ENCODE measurements at places on chromosomes 2 and 18.

DNA sequence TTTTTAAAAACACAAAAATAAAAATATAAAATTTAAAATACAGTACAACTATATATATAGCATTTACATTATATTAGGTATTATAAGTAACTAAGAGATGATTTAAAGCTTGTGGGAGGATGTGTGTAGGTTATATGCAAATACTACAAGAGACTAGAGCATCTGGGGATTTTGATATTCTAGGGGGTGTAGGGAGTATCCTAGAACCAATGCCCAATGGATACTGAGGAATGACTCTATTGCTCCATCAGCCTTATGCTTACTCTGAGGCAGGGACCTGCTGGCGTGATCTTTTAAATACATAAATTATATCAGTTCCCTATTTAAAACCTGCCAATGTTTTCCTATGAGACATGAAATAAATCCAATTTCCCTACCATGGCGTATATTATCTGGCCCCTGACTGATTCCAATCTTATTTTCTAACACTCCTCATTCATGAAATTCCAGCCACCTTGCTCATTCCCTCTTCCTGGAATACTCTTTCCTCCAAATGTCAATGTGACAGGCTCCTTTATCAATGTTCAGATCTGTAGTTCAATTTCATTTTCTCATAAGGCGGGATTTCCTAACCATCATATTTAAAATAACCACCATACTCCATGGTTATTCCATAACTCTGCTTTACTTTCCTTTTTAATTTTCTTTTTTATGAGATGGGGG lies 22.2 kb downstream of the SP3 start:
- DNase-seq: no peak

- no peak for DNase-seq
Measured at GRCh38 chr2:196468394-196468793, 171.1 kb upstream of the CCDC150 start.

DNA sequence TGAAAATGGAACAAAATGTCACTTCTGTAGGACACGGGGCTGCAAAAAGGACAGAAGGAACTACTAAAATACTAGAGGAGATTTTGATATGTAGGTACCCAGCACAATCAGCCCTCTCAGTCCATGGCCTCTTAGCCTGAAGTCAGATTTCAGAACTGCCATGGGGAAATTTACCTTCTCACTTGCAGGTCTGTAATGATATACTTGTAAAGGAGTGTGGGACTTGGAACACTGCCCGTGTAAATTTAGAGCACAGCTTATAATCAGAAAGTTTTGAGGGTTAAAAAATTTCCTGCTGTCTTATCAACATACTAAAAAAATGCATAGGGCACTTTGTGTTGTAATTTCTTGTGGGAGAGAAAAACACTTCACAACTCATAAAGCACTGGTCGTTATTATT lies 60.6 kb downstream of the ZEB2 start:
- no peak for DNase-seq

- no peak for DNase-seq
Measured at GRCh38 chr2:110828330-110828729, 96.0 kb downstream of the ACOXL start.

GRCh38 chr18:32391126-32391525 lies 79.6 kb downstream of the GAREM1 start:
- no peak for DNase-seq

- no peak for DNase-seq
Measured at GRCh38 chr2:105912081-105912480, 167.4 kb downstream of the NCK2 start.

DNA sequence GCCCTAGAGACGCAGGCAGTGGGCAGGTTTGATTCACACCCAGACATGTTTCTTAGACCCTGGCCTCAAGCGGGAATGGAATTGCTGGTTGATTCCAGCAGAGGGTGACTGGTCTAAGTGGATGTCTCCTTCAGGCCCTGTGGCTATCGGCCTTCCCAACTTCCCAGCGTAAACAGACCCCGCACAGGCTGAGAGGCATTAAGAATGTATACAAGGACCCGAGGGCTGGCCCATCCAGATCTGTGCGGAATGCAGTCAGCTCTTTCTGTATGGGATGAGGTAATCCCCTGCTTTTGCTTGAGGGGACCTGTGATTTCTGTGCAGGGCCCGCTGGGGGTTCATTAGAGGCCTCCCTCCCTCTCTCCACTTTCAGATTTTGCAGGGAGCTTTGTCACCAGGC lies 6.5 kb downstream of the ACKR3 start:
- no peak for DNase-seq

- DNase-seq: no peak
Measured at GRCh38 chr2:112779598-112779997, 4.7 kb downstream of the IL1A start.

DNA sequence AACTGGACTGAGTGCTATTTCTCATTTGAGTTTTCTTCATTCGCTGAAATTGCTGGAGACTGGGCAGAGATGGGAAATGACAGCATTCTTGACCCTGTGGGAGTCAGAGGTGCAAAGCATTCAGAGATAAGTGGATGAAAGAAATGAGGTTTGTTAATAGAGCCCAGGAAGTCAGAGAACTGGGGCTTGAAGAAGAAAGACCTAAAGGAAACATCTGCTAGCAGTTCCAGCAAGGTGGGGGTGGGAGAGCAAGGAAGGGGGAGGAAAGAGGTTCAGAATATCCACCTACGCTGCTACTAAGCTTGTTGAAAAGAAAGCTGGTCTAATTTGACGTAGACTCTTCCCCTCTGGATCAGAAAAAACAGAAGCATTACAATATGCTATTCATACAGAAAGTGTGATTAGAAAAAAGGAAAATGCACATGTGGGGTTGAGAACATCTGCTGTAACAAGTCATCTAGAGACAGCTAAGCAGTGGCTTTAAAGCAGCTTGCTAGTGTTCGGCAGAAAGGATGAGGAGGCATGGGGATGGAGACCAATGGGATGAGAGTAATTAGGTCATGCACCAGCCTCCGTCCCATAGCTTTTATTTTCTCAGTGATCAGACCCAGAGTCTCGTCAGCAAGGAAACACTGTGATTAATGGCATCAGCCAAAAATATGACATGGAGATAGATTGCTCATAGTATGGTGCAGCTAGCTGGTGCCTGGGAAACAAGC lies 29.7 kb downstream of the NAB1 start:
- DNase-seq: no peak

- no peak for DNase-seq
Measured at GRCh38 chr2:83943265-83943664, 515.8 kb downstream of the SUCLG1 start.

- DNase-seq: no peak
Measured at GRCh38 chr2:220419647-220420046, 792.2 kb downstream of the SLC4A3 start.

DNA sequence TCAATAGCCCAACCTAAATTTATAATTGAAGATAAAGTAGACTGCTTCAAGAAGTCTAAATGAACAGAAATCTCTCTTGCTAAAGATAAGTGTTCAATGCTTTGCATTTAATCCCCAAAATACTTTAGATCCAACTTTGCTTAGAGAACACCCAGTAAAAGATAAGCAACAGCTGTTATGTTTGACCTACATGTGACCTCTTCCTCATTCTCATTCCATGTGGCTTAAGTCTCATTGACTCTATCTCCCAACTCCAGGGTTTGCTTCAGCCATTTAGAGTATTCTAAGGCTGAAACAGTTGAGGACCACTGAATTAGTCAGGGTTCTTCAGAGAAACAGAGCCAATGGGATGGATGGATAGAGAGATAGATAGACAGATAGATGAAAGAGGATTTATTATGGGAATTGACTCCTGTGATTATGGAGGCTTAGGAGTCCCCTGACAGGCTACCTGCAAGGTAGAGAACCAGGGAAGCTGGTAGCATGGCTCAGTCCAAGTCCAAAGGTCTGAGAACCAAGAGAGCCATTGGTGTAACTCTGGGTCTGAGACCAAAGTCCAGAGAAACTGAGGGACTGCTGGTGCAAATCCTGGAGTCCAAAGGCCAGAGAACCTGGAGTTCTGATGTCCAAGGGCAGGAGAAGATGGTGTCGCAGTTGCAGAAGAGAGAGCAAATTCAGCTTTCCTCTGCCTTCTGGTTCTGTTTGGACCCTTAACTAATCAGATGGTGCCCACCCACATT lies 32.1 kb downstream of the CRYGD start:
- DNase-seq: no peak

GRCh38 chr2:236858661-236859060 lies 227.0 kb upstream of the COPS8 start:
- no peak for DNase-seq

DNA sequence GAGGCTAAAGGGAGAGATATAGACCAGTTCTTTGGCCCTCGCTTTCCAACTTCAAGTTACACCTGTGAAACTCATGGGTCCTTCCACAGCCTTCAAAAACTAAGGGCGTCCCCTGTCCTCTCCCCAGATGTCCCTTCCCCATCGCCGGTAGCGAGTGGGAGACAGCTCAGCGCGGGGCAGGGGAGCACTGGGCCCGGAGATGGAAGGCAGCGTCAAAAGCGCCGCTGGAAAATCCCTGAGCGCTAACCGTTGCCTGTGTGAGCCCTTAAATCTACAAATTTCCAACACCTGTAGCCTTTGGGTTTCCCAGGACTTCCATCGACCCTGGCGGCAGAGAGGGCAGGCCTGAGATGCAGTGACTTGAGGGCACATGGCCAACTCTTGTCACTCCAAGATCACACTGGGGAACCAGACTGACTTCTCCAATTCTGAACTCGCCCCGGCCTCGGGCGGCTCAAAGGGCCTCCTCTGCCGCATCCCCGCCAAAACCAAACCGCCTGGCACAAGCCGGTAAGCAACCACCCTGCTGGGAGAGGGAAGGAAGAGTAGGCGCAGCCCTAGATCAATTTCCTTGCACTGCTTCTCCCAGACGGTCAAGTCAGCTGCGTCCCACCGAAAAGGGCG lies 879 bp upstream of the EPAS1 start:
- no peak for DNase-seq

GRCh38 chr2:200609028-200609614 lies 23.3 kb downstream of the AOX1 start:
- peak; percentile 35 for DNase-seq

DNA sequence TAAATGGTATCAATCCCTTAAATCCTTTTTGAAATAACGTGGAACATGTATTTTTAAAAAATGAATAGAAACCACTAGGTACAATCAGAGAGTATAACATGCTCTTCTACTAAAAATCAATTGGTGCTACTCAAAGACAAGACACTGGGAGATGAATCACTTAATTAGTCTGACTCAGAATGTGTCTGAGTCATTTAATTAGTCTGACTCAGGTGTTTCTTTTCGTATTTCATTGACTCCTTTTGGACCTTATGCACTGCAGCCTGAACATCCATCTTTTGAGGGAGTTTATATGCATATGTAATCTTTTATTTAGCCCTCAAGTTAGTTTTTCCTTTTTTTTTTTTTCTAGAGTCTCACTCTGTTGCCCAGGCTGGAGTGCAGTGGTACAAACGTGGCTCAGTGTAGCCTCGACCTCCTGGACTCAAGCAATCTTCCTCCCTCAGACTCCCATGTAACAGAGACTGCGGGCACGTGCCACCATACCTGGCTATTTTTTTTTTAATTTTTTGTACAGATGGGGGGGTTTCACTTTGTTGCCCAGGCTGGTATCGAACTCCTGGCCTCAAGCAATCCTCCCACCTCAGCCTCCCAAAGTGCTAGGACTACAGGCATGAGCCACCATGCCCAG lies 26.5 kb downstream of the PPP4R3B start:
- peak; percentile 23 for DNase-seq

DNA sequence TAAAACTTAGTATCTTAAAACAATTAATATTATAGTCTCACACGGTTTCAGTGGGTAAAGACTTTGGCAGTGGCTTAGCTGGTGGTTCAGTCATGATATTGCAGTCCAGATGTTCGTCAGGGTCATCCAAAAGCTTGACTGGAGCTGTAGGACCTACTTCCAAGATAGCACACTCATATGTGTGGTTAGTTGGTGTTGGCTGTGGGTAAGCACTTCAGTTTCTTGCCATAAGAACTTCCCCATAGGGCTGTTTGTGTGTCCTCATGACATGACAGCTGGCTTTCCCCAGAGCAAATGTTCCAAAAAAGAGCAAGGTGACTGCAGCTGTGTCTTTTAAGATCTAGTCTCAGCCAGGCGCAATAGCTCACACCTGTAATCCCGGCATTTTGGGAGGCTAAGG lies 48.5 kb upstream of the EPC2 start:
- no peak for DNase-seq

GRCh38 chr2:164205347-164205746 lies 415.9 kb downstream of the GRB14 start:
- no peak for DNase-seq

GRCh38 chr2:33494155-33494779 lies 17.8 kb downstream of the RASGRP3 start:
- no peak for DNase-seq
